ENCODE measurements at places on chromosomes 1 and 21.

- DNase-seq: no peak
These were observed 24.3 kb downstream of the AHCTF1 start for GRCh38 chr1:246907472-246907871.

GRCh38 chr1:37793773-37794371 lies at the start of gene MANEAL:
TSS of gene MANEAL (plus strand) at chr1:37793847. CDS start at chr1:37794183, 336 bp downstream.
- peak; percentile 19 for DNase-seq

- DNase-seq: no peak
These were observed 54.1 kb downstream of the KCNJ15 start for GRCh38 chr21:38310646-38311485.

DNA sequence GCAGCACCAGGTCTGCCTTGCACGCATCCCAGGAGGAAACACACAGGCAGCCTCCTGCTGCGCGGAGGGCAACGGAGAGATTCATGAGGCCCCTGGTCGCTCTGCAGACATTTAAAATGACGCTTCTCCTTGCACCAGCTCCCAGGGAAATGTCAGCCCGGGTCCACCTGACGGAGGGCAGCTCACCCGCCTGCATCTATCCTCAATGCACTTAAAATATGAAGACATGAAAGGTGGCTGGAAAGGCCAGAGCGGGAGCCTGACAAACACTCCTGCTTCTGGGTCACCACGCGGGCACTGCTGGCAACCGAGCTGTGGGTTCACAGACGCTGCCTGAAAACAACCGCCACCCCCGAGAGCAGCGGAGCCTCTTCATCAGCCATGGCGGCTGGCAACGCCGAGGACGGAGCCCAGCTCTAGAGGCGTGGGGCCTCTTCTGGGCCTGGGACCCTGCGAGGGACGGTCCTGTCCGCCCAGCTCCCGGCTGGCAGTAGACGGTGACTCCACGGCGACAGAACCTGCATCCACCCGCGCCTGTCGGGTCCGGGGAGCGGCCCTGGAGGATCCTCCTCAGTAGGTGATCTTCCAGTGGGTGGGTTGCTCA lies 22.7 kb downstream of the POFUT2 start:
- DNase-seq: no peak

DNA sequence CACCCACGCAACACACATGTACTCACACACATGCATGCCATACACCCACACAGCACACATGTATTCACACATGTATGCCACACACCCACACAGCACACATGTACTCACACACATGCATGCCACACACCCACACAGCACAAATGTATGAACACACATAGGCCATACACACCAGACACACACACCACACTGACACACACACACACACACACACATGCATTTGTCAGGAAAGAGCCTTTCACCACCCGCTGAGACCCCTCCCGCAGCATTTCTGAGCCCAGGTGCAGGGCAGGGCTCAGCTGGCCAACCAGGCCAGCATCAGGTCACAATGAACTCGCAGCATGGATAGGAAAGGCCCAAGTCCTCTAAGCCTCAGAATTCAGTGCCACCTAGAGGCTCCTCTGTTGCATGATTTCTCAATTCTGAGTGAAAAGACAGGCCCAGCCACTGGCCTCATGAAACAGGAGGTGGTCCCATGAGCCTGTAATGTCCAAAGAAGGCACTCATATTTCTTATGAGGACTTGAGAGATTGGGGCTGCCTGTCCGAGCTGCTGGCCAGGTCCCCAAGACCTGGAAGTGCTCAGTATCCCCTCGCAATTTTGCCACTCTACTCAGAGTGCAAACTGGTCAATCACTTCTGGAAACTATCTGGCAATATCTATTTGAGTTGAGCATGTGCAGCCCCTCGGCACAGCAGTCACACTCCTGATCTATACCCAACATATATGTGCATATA lies 57.3 kb downstream of the PSMG1 start:
- DNase-seq: no peak

GRCh38 chr21:21210552-21210951 lies 212.3 kb downstream of the NCAM2 start:
- no peak for DNase-seq

GRCh38 chr1:57874418-57874877 lies 450.6 kb upstream of the DAB1 start:
- DNase-seq: no peak

DNA sequence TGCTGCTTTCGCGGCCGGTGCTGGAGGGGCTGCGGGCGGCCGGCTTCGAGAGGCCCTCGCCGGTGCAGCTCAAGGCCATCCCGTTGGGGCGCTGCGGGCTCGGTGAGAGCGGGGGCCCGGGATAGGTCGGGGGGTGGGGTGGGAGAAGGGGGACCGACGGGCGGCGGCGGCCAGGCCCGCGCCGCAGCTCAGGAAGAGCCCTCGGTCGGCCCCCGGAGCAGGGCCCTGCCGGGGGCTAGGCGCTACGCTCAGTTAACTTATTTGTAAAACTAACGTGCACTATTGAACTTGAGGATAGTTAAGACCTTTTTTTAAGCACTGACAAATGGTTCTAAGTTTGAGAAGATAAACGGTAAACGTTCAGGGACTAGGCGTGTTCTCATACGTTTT lies 418 bp downstream of the DDX20 start:
- DNase-seq: no peak

GRCh38 chr1:2393471-2393877 lies 1.8 kb downstream of the RER1 start:
- DNase-seq: no peak

- no peak for DNase-seq
These were observed 104.5 kb upstream of the AJAP1 start for GRCh38 chr1:4549930-4550329.

GRCh38 chr1:1939296-1940122 lies 20.4 kb upstream of the TMEM52 start:
- DNase-seq: no peak

DNA sequence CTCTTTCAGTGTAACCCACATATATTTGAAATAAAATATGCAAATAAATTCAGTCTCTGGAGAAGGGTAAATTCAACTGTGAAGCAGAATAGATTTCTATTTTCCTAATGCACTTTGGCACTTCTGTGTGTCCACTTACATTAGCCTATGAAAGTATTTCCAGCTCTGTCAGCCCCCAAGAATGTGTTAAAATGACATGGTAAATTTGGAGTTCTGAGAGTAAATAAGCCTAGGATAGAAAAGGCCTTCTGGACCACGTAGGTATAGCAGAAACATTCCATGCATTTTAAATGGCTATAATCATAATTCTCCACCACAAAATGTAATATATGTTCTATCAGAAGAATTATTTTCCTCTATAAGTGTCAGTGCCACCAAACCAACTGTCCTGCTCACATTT lies 276.2 kb downstream of the NEGR1 start:
- no peak for DNase-seq

GRCh38 chr1:244056577-244056976 lies 5.5 kb downstream of the ZBTB18 start:
- DNase-seq: no peak

- DNase-seq: no peak
These were observed 58.5 kb downstream of the KIF26B start for GRCh38 chr1:245213066-245213831.

DNA sequence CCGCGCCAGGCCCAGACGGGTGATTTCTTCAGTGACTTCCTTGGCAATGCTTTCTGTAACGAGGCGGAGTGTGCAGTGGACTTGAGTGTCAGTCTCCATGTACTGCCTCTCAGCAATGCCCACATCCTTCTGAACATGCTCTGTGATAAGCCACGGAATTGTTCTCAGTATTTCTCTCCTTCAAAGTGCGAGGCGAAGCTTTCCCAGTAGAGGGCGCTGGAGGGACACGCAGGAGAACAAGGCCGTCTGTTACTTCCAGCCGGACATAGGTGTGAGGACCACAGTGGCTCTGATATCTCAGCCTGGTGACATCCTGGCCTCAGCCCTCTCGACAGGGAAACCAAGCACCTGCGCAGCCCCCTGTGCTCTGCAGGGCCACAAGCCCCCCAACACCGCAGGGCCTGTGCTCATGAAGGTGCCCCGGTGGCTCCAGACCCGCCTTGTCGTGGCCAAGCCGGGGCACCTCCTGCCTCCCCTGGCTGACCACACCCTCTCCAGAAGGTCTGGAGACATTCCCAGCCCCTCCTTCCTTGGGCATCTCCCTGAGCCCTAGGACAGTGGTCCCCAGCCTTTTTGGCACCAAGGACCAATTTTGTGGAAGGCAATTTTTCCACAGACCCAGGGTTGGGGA lies 46.1 kb upstream of the BACE2 start:
- DNase-seq: peak; percentile 44

DNA sequence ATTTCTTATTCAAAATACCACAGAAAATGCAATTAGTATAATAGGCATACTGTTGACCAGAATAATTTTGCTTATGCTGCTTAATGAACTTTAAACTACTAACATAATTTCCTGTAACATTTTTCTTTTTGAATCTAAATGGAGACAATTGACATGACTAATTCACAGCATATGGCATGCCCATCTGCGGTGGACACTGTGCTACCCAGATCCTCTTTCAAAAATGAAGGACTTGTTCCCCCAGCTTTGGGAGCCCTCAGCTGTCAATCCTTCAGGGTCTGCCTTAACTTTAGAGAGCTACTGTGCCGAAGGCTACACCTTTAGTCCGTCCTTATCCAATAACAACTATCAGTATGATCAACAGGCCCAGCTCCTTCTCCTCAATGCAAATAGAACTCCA lies 789.0 kb downstream of the PLA2G4A start:
- DNase-seq: no peak

DNA sequence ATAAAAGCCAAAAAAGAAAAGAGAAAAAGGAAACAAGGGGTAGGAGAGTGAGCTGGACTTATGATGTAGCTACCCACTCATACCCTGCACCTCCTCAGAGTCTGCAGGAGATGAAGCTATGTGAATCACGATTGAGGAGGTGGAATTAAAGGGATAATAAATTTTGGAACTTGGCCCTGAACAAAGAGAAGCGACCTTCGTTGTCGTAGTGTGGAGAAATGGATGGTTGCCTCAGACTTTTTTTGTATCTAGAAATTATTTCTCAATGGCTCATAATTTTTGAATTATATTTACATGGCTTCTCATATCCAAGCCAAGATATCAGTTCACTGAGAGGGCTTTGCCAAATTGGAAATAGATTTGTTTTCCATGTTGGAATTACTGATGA lies 37.8 kb upstream of the SIPA1L2 start:
- no peak for DNase-seq

- DNase-seq: no peak
These were observed 20.4 kb downstream of the OLFML2B start for GRCh38 chr1:162003061-162003829.

GRCh38 chr1:19762175-19762779 lies 37.4 kb downstream of the TMCO4 start:
- DNase-seq: peak; percentile 39

DNA sequence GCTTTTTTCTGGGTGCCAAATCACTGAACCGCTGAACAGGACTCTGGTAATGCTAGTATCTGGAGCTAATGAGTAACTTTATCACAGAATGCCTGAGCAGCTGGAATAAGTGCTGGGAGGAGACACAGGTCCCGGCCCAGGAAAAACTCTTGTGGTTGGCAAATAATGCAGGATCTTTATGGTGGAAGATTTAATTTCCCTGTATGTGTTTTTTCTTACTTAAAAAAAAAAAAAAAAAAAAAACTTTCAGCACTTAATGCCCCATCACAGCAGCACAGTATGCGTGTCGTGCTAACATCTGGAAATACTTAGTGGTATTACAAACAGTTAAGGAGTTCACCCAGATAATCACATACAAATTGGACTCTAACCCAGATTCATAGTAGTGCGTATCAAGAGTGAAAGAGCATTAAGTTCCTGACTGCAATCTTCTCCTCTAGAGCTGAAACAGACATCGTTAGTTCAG lies 220.7 kb downstream of the TOMM20 start:
- DNase-seq: no peak

DNA sequence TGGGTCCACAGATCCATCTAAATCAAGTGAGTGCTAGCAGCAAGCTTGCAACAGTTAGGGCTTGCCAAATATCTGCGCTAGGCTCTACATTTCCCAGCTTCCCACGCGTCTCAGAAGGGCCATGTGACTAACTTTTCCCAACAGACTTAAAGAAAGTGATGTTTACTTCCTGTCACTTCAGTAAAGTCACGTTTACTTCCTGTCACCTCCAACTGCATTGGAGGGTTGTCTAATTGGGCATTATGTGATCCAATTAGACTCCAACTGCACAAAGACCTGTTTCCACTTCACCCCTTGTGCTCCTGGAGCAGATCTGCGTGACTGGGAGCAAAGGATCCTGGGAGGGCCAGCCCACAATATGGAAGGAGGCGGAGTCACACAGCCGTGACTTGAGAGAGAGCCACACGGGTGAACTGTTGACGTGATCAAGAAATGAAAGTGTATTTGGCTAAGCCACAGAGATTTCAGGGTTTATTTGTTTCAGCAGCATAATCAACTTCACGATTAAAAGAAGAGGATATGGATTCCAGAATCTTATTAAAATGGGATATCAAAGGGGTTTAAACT lies 77.7 kb downstream of the CYYR1 start:
- DNase-seq: no peak

- no peak for DNase-seq
These were observed 3.4 kb upstream of the HEYL start for GRCh38 chr1:39642796-39643195.

GRCh38 chr1:183203094-183203493 lies 17.0 kb downstream of the LAMC2 start:
- no peak for DNase-seq

GRCh38 chr1:228369608-228370438 lies 36.8 kb downstream of the TRIM11 start:
- DNase-seq: no peak

GRCh38 chr1:214317734-214318133 lies 36.8 kb downstream of the SMYD2 start:
- DNase-seq: no peak

- no peak for DNase-seq
These were observed 81.6 kb upstream of the TTC34 start for GRCh38 chr1:2882966-2883696.

- peak; percentile 88 for DNase-seq
These were observed 27.7 kb upstream of the LY9 start for GRCh38 chr1:160768295-160768657.

DNA sequence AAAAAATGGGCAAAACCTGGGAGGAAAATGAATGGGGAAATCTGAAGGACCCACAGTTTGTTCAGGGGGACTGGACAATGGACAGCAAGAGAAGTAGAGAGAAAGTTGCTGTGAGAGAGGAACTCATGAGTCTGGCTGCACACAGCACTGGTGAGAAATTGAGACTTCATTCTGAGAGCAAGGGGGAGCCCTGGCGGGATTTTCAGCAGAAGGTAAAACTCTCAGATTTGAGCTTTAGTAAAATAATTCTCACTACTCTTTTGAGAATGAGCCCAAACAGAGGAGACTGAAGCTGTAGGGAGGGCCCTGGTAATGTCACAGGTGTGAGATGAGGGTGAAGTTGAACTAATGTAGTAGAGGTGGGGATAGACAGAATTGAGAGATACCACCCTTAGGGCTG lies 438.6 kb downstream of the OMA1 start:
- no peak for DNase-seq

DNA sequence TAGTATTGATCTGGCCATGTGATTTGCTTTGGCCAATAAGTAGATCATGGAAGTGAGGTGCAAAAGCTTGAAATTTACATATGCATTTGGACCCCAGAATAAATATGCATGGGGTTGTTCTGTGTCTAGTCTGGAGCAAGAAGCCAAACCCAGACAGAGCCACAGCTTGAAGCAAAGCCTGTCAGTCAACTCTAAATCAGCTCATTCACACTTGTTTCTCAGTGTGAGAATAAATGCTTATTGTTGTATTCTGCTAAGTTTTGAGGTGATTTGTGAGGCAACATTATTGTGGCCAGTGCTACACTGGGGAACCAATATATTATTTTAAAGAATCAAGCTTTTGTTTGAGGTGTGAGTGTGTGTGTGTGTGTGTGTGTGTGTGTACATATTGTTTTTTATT lies 12.2 kb upstream of the PGLYRP3 start:
- DNase-seq: no peak

All from stimulated activated CD4-positive, alpha-beta T cell treated with anti-CD3 and anti-CD28 coated beads, Interleukin-4, amount 100 ng/mL, for 24 hours (primary cell).